Activated T-cell treated with anti-CD3 and anti-CD28 coated beads, Interleukin-2, amount 50 U/mL, for 72 hours (primary cell): ENCODE measurements at places on chromosomes 2 and 18. TPM values are rescaled to one million over a fixed set of nuclear protein-coding genes. Genes with fewer than 3 reads are reported as not detected.

DNA sequence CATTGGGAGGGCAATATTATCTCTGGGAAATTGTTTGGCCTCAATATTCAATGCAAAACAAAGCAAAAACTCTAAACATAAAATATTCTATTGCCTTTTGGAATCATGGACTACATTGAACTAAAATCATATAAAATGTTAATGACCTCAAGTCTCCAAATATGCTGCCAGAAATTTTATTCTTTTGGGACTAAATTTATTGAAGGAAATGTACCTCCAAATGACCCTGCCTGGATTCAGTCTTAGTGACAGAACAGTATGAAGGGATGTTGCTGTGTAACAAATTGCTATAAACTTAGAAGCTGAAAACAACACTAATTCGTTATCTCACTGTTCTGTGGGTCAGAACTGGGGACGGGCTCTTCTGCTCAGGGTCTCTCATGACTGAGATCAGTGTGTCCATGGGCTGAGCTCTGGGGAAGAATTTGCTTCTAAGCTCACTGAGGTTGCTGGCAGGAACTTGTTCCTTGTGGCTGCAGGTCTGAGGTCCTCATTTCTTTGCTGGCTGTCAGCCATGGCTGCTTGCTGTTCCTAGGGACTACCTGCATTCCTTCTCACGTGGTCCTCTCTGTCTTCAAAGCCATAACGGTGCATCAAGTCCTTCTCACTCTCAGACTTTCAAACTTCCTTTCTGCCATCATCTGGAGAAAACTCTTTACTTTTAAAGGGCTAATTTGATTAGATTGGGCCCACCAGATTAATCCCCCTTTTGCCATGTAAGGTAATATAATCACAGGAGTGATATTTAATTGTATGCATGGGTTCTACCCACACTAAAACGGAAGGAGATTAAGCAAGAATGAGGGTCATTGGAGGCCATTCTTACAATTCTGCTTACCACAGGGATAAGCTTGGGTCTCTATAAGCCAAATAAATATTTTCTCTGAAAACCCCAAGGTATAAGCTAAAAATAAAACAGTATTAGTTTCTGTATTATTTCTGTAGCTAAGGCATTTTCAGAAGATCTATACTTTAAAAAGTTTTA, 149.0 kb downstream of the ADCYAP1 start:
- no peak for DNase-seq
- H3K4me1 ChIP-seq: no peaks in the 10 kb centered on the region
- H3K27ac ChIP-seq: no peak overlapping the region
- H3K36me3 ChIP-seq: no peaks in the 10 kb centered on the region

DNA sequence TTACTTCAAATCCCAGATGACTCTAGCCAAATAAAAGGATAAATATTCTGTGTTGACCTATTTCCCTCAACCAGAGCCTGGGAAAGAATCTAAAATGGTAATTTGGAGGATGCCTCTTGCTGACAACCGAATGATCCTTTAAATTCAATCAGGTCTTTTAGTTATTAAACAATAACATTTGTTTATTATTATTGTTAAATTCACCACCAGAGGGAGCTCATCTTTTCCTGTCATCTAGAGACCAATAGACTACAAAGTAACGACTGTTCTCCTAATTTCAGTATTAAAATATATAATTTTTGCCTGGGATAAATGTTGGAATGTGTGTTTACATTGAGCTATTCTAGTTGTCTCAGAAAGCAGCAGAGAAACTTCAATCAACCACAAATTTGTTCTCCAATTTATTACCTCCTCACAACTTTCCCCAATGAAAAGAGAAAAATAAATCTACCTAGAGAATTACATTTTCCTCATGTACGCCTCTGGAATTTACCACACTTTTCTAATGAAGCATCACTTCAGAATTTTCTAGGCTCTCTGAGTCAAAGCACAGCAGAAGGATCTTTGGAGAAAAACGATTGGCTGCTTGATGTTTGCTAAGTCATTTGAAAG, 142.7 kb downstream of the SCG2 start:
- H3K4me3 ChIP-seq: no peak overlapping the region
- DNase-seq: no peak
- no peaks in the 10 kb centered on the region for H3K4me1 ChIP-seq

- H3K27ac ChIP-seq: no peak overlapping the region
- H3K36me3 ChIP-seq: no peaks in the 10 kb centered on the region
- DNase-seq: no peak
Measured at GRCh38 chr18:57121542-57122112, 25.3 kb upstream of the BOD1L2 start.

- no peak for DNase-seq
- peaks cover 3% of the 10 kb centered on the region for H3K36me3 ChIP-seq
- peak overlapping the region; percentile 38 for H3K27ac ChIP-seq
Measured at GRCh38 chr2:237726401-237726830, 72.2 kb upstream of the RBM44 start.

HAAO gene
- 6.1 TPM for total RNA-seq

DNA sequence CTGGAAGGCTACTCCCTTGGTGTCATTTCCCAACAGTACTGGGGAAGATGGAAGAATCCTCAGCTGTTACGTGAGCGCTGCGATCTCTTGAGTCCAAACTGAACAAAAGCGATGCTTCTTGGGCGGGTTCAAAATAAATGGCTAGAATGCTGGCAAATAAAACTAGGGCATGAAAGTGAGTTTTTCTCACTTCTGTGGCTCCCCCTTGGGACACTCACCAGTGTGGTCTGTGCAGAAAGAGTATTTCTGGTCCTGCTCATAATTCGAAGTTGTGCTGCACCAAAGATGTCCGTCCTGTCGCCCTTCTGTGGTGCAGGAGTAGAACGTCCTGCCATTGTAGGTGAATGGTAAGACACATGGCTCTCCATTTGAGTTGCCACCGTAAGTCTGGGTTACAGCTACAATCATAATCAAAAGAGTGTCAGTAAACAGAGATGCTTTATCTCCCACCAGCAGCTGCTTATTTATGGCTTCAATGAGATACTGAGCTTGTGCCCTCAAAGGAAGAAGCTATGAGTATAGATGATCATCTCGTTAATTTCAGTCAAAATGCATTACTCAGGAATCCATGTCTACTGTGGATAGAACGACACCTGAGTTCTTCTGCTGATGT, 11.8 kb downstream of the FN1 start:
- no peaks in the 10 kb centered on the region for H3K36me3 ChIP-seq
- H3K4me1 ChIP-seq: no peaks in the 10 kb centered on the region
- no peak overlapping the region for H3K4me3 ChIP-seq
- no peak for DNase-seq
- H3K27me3 ChIP-seq: peaks cover 49% of the 10 kb centered on the region
- no peak overlapping the region for H3K27ac ChIP-seq

- H3K27ac ChIP-seq: peak overlapping the region; percentile 93
- peaks cover 3% of the 10 kb centered on the region for H3K36me3 ChIP-seq
- no peaks in the 10 kb centered on the region for H3K27me3 ChIP-seq
- H3K4me1 ChIP-seq: peaks cover 52% of the 10 kb centered on the region
- DNase-seq: peak; percentile 24
Measured at GRCh38 chr18:45962461-45962860, 4.7 kb downstream of the EPG5 start.

GRCh38 chr2:207847807-207848544, 78.3 kb upstream of the FZD5 start:
- peak overlapping the region; percentile 24 for H3K27ac ChIP-seq
- no peak overlapping the region for H3K4me3 ChIP-seq
- DNase-seq: no peak
- no peaks in the 10 kb centered on the region for H3K4me1 ChIP-seq
- H3K27me3 ChIP-seq: no peaks in the 10 kb centered on the region
- no peaks in the 10 kb centered on the region for H3K36me3 ChIP-seq

VRK2 gene
- 22.9 TPM for total RNA-seq

GRCh38 chr2:212777020-212777491, 238.5 kb upstream of the ERBB4 start:
- no peak overlapping the region for H3K27ac ChIP-seq
- H3K4me3 ChIP-seq: no peak overlapping the region
- no peaks in the 10 kb centered on the region for H3K36me3 ChIP-seq
- peaks cover 6% of the 10 kb centered on the region for H3K27me3 ChIP-seq

ZBTB7C gene
- 0.05 TPM for total RNA-seq

MRO gene
- not detected for total RNA-seq
